Osteocyte (in vitro differentiated cells): ENCODE measurements at places on chromosomes 1 and 21. TPM values are rescaled to one million over a fixed set of nuclear protein-coding genes. Genes with fewer than 3 reads are reported as not detected.

GRCh38 chr1:178155481-178156255 is 61.8 kb downstream of the RASAL2 start:
- no peak for DNase-seq

GRCh38 chr1:34884961-34885360 is 25.4 kb upstream of the SMIM12 start:
- DNase-seq: no peak

GRCh38 chr1:71698186-71698585 is 584.2 kb downstream of the NEGR1 start:
- no peak for DNase-seq

GRCh38 chr1:9151328-9151860 is 22.5 kb upstream of the GPR157 start:
- DNase-seq: no peak

DNA sequence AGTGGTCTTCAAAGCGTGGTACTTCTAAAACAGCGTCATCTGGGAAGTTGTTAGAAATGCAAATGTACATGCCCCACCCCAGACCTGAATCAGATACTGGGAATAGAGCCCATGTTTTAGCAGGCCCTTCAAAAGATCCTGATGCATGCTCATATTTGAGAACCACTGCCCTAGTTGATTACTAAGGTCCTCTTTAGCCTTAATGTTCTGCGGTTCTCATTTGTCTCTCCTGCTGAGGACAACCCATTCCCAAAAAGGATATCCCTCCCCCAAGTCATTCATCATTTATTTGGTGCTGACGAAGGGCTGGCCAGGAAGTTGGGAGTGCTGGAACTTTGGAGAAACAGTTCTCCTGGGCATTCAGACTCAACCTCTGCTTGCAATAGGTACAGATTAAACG is 92.4 kb upstream of the RALGPS2 start:
- no peak for DNase-seq

- DNase-seq: peak; percentile 94
Observed at GRCh38 chr1:21937372-21938121, 437 bp upstream of the HSPG2 start.

- DNase-seq: no peak
Observed at GRCh38 chr1:68011657-68012375, 38.6 kb downstream of the DIRAS3 start.

DNA sequence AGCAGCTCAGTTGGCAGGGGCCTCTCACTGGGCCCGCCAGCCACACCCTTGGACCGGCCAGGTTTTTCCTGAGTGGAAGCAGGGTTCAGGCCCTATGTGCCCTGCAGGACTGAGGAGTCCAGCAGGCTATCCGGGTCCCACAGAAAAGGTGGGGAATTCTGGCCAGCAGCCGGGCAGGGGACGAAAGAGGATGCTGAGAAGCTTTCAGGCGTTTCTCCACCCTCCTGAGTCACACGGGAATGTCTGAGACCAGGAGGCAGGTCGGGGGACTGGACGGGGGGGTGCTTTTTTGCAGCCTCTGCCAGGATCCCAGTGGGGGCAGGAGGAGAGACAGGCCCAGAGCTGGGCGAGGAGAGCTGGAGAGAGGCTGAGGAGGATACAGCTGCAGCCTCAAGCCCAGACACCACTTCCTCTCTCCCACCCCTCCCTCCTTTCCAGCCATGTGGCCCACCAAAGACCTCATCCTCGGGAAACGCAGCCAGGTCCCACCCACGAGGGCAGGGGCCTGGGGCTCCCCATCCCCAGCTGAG is 105.4 kb downstream of the SPSB1 start:
- no peak for DNase-seq

- no peak for DNase-seq
Observed at GRCh38 chr1:228020686-228021354, 14.0 kb downstream of the WNT3A start.

DNA sequence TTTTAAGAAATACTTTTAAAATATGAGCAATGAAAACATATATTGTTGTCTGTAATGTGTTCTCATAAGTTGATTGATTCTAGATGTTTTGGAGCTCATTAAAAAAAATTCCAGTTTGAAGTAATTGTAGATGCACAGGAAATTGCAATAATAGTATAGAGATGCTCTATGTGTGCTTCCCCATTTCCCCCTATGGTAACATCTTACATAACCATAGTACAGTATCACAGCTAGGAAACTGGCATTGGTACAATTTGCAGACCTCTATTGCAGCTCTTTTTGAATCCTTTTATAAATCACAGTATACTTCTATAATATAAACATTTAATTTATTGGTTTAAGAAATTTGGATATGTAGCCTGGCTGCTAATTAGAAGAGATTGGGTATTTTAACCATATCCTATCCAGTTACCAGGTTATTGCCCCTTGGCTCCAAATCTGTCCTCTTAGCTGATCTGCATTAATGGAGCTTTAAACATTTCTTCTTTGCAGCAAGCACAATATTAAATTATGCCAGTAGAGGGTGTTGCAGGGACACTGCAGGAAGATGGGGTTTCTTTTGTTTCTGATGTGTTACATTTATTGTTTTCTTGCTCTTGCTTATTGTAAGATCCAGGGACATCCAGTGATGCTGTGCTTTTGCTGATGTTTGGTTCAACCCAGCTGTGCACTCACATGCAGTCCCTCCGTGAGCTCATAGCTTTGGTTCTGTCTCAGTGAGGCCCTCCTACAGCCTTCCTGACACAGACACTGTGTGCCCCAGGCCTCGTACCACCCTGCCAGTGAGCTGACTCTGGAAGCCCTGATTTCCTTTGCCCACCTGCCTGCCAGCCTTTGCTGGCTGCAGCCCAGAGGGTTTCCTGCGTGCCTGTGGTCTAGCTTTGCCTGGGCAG is 103.3 kb downstream of the RABGAP1L start:
- DNase-seq: no peak

The CCDC181 gene
- total RNA-seq: 0.54 and 0.63 TPM in 2 replicates

The KTI12 gene
- 9.5 and 9.9 TPM in 2 replicates for total RNA-seq

The MAP10 gene
- 0.38 and 0.52 TPM in 2 replicates for total RNA-seq
